T-helper 17 cell (primary cell): ENCODE measurements at places on chromosomes 2 and 18.

DNA sequence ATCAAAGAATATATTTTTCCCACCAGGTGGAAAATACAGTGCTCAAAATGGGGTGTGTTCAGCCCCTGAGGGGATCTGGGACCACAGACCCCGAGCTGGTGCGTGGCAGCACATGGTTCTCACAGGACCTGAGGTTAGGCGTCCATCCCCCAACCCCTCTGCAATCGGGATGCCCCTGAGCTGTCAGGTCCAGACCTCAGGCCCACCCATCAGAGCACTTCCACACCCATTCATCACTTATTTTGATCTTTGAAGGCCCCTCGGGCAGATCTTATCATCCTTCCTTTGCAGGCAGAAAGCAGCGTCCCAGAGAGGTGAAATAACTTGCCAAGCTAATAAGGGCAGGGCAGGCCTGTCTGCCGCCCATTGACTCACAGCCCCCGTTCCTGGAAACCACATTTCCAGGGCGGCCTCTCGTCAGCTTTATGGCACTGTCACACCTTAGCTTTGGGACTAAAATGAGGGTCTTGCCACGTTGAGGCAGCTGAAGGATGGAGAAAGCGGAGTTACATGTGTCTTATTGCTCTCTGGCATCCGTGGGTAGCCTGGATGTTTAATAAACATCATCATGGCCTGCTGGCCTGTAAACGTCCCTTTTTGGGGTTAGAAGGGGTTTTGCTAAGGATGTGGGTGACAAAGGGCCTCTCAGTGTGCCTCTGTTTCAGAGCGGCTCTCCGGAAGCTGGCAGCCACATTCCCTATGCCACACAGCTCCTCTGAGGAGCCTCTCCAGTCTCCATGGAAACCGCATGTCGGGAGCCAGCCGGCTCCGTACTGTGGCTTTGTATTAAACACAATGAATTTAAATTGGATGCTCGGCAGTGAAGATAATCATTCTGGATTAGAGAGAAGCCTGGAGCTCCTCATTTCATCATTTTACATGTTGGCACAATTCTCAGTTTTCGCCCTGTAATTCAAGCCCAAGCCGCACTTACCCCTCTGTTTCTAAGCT lies 58.3 kb upstream of the MAPRE3 start:
- no peak for DNase-seq

- DNase-seq = no peak
Measured at GRCh38 chr18:62325806-62326645, 916 bp downstream of the TNFRSF11A start.

GRCh38 chr18:68152770-68153169 lies 562.1 kb downstream of the TMX3 start:
- DNase-seq = no peak

DNA sequence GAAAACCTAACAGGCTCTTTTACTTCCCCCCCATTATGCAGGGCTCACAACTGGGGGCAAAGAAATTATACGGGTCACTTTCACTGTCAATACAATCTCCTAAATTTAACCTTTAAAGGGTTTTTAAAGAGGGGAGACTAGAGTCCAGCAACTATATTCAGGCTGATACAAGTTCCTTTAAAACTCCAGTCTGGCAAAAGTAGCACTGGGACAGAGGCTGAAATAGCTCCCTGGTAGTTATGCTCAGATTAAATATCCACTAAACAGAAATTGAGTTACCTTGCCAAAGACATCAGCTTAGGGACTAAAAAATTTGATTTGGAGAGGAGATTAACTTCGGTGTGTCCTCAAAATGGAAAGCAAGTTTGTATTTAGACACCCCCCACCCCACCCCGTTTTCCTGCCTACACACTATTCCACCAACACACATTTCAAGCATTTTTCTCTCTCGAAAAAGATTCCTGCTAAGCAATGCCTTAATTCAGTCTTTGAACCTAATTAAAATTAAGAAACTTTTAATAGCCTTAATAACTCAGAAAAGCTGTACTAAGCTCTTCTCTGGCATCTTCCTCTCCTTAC lies 127.2 kb downstream of the OSBPL1A start:
- no peak for DNase-seq

- no peak for DNase-seq
Measured at GRCh38 chr18:45249246-45249661, 366.0 kb upstream of the SLC14A2 start.

GRCh38 chr2:19790291-19790690 lies 111.5 kb downstream of the TTC32 start:
- no peak for DNase-seq

GRCh38 chr2:216554286-216554685 lies 55.6 kb downstream of the RPL37A start:
- no peak for DNase-seq

DNA sequence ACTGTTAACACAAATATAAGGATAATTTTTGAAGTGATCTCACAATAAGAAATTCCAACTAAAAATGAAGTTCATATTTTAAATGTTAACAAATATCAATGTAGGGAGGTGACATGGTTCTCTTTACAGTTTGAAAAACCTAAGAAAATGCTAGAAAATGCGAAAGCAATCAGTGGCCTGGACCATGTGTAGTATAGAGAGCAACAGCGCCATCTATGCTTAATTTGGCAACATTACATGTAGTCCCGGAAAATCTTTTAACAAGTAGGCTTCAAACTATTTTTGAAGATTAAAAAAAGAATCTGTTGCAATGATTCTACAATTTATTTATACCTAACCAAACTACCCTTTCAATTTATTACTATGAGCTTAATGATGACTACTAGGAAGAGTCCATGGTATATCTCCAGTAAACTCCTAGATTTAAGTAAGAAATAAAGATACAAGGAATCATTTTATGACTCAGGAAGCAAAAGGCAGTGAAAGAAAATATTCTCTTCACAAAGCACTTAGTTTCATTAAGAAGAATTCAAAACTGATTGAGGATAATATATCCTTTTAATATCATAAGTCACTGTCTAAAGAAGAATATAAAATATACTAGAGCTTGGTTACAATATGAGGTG lies 33.3 kb downstream of the NDUFA10 start:
- DNase-seq = no peak

GRCh38 chr2:190333395-190333794 lies 10.0 kb upstream of the INPP1 start:
- DNase-seq = no peak

DNA sequence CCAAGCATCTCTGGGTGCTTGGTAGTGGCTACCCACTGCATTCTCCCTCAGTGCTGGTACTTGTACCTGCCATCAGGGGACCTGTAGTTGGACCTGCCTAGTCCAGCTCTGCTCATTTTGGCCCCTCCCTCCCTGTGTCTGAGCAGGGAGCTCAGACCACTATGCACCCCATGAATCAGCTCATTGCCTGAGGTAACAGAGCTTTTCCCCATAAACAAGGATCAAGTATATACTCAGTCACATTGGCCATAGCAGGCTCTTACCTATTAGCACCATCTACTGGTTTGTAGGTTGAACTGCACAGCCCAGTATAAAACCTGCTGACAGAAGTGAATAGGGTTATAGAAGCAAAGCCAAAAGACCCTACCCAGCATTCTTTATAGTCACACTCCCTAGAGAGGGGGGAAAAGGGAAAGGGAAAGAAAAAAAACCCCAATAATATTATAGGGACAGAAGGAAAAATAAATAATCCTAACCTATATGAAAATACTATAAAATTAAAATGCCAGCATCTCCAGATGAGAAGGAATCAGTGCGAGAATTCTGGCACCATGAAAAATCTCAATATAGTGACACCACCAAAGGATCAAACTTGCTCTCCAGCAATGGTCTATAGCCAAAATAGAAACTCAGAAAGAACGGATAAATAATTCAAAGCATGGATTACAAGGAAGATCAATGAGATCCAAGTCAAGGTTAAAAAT lies 6.9 kb upstream of the FLACC1 start:
- no peak for DNase-seq

DNA sequence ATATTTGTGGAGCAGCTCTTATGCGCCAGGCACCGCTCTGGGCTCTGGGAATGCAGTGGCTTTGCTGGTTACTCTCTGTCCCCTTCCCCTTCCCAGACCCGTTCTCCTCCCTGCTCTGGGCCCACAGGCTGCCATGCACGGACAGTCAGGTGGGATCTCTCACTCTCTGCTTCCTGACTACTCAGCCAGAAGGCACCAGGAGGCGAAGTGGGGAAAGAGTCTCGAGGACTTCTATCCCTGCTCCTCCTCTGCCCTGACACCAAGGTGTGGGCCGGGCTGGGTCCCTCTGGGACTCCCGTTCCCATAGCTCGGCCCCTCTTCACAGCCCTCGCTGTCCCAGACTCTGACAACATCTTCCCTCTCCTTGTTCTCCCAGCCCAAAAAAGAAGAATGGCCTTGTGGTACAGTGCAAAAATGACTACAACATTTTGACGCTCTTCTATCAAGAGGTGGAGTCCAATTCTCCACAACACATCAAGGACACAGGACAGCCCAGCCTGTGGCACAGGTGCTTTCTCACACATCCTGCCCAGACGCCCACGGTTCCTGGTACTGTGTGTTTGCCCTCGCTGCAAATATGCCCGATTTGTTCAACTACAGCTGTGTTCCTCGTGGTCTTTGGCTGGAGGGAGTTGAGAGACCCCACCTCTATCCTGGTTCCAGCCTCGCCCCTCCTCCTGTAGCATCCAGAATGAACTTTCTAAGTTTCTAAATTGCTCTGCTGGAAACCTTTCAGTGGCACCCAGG lies 14.0 kb upstream of the DUSP2 start:
- DNase-seq = no peak

DNA sequence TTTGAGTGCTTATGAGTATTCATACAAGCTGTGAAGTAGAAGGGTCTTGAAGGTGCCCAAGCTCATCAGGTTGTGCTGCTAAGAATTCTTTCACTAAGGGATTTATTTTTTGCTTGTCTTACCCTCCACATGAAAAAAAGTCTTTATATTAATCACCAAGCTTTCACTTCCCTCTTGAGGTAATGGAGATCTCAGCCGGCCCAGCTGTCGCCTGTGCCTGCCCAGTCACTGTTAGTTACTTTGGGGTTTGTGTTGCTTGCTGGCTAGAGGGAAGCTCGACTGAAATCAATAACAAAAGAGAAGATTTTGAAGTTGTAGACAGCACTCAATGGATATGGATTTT lies 21.9 kb downstream of the MC2R start:
- DNase-seq = no peak

GRCh38 chr18:44811572-44812125 lies 131.0 kb downstream of the SETBP1 start:
- DNase-seq = no peak

GRCh38 chr2:167972746-167973145 lies 274.6 kb downstream of the STK39 start:
- no peak for DNase-seq
